Hematopoietic multipotent progenitor cell treated with erythropoietin and hydrocortisone succinate and interleukin-3 and kit ligand, for 17 days (in vitro differentiated cells): ENCODE measurements at places on chromosomes 2 and 18.

- no peak for DNase-seq
These were observed 145.7 kb upstream of the KLF7 start for GRCh38 chr2:207311316-207312005.

- DNase-seq = peak; percentile 17
These were observed 15.4 kb downstream of the HK2 start for GRCh38 chr2:74849228-74849892.

DNA sequence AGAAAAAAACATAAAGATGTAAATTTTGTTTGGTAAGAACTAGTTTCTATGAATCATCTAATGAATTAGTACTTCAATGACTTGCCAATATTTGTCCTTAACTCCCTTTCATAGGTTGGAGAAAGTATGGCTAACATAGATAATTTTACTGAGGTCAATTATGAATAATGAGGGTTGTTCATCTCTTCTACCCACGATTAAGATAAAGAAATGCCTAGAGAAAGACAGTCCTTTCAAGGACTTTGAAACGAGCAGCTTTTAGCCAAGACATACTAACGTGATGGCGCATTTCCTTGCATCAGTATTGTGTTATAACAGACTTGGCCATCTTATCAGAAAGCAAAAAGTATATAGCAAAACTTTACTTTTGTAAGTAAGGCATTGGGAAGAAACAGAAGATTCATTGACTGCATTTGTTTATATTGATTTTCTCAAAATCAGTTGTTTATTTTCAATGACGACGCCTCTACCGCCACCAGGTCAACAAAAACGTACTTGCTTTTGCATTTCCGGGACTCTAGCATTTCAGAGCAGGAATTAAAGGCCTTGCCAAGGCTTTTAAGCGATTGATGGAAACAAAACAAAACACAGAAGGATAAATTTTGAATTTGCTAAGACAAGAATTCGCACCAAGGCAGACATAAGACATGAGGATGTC is 961 bp downstream of the RBM43 start:
- peak; percentile 67 for DNase-seq

GRCh38 chr2:230739961-230740360 is 27.3 kb downstream of the CAB39 start:
- no peak for DNase-seq

DNA sequence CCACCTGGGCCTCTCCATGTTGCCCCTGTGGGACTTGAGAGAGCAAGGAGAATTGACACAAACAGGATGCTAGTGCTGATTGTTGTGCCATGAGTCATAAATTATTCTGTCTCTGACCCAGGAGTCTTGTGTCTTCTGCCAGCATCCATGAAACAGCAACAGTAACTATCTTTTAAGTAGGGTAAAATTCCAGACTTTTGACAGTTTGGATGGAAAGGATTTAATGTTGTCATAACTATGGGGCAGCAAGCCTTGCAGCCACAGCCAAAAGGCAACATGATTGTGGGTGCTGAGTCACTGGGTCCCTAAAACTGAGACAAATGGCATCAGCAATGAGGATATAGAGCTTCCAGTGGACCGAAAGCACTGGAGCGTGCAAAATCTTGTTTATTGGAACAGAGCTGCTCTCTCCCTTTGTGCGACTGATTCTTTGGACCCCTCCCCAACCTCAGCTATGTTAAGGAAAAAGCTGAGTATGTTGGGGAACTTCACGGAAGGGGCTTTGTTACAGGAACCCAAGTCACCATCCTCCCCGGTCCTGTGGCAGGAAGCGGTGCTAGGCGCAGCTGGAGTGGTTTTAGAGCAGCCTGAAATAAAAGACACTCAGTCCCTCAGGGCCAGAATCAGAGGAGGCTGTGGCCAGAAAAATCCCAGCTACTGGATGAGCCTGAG is 9.6 kb upstream of the ITPRIPL1 start:
- no peak for DNase-seq

DNA sequence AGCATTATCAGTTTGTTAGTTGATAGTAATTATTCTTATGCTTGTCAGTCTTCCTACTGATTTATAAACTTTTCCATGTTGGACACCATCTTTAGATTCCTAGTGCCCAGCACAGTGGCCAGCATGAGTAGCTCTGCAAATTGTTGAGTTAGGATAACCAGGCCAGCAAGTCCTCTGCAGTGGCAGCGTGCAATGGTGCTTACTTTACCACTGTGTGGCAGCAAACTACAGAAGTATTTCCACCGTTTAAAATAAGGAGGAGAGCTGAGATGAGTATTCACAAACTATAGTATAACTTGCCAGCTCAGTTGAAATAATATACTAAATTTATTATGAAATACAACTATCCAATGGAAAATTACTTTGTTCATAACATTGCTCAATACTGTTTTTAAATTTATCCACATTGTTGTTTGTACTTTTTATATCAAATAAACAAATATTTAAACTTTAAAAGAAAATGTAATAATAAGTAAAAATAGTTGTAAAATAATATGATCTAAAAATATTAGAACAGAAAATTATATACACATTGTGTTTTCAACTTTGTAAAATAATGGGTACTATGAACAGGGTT is 9.3 kb upstream of the THADA start:
- no peak for DNase-seq

DNA sequence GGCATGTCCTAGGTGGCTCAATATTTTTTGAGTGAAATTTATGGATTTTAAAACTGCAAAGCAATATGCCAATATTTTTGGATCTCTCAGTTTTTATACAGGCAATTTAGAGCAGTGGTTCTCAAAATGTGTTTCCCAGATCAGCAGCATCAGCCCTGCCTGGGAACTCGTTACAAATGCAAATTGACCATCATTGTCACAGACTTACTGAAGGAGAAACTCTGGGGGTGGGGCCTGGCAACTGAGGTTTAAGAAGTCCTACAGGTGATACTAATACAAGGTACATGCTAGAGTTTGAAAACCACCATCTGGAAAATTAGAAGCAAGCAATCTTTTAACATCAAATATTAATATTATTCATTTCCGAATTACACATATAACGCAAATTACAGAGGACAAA is 215.6 kb upstream of the PID1 start:
- DNase-seq = no peak

GRCh38 chr2:20666304-20667150 is at the start of gene GDF7:
TSS of gene GDF7 (plus strand) at chr2:20667144. CDS start at chr2:20667240, 96 bp downstream.
- DNase-seq = no peak

- DNase-seq = no peak
These were observed 3.6 kb upstream of the LCT start for GRCh38 chr2:135840601-135841000.

DNA sequence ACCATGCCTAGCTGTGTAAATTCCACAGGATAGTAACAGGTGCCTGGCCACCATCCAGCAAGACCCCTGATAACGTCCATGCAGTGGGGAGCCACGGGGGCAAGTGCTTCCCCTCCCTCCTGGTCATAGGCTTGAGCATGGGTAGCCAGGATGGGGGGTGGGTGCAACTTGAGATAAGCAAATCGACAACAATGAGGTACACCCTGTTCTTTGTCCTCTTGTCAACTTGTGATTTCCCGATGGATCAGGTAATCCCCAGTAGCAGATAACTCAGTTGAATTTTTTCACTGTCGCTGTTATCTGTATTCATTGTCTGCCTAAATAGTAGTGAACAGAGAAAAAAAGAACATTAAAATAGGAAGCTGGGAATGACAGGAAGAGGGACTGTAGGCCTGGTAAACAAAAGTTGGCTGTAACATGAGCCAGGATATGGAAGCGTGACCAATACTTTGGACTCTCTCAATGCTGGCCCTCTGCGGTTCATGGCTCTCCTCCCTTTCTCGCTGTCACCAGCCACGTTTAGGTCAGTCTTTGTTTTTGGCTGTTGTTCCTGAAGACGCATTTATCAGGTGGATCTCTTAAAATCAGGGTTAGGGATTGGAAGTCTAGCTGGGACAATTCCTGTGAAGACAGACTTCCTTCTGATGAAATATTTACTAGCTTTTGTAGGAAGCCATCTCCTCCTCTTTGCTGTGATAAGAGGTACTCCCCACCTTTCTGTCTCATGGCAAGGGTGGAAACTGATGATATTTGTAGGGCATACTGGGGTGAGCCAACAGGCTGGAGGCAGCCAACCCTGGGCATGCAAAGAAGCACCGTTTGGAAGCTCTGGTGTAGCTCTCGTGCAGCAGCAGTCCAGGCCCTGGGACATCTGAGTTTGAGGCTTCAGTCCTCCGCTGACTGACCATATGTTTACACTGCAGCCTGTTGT is 42.4 kb downstream of the TCF7L1 start:
- DNase-seq = no peak

DNA sequence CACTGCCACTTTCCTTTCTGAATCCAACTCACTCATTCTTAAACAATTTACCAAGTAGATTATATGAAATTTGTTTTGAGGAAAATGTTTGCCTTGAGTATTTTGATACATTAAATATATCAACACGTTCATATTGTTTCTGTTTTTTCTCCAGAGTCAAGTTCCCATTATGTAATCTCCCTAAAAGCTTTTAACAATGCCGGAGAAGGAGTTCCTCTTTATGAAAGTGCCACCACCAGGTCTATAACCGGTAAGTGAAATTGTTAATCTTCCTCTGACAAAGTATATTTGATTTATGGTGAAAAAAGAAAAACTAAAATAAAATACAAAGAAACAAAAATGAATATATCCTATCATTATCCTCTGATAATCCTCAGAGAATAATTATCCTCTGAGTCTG is 838.6 kb downstream of the MBD2 start:
- no peak for DNase-seq

DNA sequence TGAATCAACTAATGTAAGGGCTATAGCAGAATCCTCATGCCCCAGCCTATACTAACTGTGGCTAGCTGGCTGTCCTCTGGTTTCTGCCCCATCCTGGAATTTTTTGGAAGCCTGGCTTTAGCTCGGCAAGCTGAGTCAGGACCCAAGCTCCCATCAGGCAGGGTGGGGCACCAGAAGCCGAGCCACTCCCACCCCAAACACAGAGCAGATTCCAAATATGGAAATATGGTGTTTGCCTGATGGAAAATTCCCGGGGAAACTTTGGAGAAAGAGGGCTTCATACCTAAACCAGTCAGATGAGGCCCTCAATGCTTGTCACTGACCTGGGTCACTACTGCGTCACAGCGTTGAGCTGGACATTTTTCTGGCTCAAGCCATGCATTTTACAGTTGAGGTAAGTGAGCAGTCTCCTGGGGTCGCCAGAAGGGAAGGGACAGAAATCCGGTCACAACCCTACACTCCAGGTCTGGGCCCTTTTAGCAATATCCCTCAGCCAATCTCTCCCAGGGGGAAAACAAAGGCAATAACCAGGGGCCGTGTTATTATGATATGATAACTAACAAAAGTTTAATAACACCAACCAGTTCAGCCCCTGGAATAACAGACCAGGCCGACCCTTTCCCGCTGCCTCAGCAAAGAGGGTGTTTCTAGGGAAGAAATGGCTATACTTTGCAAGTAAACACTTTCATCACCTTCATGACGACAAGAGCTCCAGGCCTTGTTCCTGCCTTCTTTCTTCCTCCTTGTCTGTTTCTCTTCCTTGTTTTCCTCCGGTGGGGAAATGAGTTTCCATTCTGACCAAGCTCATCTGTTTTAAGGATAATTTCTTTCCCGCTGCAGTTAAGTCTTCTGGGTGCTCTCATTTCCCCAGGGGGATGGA is 37.7 kb downstream of the PSD4 start:
- no peak for DNase-seq

DNA sequence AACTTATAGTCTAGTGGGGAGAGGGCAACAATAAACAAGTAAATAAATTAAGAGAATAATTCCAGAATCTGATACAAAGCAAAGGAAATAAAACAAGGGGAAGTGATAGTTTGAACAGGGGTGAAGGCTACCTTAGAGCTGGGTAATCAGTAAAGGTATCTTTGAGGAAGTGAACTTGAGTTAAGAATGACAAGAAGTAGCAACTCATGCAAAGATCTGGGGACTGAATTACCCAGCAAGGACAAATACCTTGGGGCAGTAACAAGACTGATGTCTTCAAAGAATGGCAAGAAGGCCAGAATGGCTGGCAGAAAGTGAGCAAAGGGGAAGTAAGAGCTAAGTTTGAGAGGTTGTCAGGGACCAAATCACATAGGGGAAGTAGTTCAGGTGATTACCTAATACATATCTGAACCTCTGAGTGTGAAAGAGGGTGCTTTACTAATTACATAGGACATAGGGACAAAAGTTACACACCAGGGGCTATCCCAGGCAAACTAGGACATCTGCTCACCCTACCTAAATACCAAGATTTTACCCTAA is 244.6 kb upstream of the HNRNPA3 start:
- DNase-seq = no peak

DNA sequence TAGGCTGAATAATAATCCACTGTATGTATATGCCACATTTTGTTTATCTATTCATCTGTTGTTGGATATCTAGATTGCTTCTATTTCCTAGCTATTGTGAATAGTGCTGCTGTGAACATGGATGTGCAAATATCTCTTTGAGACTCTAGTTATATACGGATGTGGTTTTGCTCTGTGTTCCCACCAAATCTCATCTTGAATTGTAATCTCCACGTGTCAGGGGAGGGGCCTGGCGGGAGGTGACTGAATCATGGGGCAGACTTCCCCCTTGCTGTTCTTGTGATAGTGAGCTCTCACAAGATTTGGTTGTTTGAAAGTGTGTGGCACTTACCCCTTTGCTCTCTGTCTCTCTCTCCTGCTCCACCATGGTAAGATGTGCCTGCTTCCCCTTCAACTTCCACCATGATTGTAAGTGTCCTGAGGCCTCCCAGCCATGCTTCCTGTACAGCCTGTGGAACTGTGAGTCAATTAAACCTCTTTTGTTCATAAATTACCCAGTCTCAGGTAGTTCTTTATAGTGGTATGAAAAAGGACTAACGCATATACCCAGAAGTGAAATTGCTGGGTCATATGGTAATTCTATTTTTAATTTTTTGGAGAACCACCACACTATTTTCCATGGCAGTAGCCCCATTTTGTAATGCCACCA is 86.1 kb upstream of the UPP2 start:
- DNase-seq = no peak

DNA sequence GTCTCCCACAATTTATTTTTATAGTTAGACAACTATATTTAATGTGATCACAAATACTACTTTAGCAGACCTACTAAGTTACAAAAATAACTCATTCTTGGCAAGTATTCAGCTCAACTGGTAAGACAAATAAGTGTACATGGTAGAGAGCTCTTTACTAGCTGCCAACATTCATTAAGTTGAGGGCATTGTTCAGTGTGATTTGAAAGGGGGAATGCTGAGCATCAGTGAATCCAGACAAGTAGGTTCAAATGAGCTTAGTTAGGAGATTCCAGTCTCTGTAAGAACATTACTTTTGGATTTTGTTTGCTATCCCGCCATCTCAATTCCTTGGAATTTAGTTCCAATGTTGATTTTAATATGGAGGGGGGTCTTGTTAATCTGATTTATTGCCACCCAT is 187.3 kb upstream of the LYPD1 start:
- no peak for DNase-seq

- no peak for DNase-seq
These were observed 74.9 kb downstream of the LTBP1 start for GRCh38 chr2:33021542-33022227.
